ENCODE measurements at places on chromosomes 5 and 9.

- no peak for DNase-seq
Measured at GRCh38 chr9:1495282-1496030, 445.3 kb downstream of the DMRT2 start.

- no peak for DNase-seq
Measured at GRCh38 chr5:28065656-28066055, 1027.3 kb upstream of the CDH9 start.

DNA sequence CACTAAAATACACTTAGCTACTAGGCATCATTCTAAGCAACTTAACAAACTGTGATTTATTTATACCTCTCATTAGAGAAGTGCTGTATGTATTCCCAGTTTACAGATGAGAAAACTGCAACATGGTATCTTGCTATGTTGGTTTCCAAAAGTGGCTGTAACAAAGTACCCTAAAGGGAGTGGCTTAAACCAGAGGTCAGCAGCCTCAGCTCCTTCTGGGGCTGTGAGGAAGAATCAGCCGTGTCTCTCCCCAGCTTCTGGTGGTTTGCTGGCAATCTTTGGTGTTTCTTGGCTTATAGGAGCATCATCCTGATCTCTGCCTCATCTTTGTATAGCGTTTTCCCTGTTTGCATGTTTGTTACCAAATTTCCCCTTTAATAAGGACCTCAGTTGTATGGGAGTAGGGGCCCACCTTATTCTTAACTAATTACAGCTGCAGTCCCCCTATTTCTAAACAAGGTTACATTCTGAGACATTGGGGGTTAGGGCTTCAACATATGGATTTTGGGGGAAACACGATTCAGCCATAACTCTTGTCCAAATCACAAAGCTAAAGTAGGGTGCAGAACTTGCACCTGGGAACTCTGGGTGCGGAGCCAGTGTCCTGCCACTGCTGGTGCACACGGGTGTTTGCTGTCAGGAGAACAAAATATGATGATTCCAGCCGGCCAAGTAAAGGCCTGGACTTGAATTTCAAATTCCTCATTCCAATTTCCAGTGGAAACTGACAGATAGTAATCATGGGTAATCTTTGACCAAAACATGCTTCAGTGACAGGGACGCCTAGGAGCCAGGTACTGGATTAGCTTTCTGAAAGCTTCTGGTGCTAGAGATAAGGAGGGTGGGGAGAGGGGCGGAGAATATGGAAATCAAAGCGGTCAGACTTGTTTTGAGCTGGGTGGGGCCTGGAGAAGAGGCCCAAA, 43.3 kb downstream of the RAI14 start:
- no peak for DNase-seq

DNA sequence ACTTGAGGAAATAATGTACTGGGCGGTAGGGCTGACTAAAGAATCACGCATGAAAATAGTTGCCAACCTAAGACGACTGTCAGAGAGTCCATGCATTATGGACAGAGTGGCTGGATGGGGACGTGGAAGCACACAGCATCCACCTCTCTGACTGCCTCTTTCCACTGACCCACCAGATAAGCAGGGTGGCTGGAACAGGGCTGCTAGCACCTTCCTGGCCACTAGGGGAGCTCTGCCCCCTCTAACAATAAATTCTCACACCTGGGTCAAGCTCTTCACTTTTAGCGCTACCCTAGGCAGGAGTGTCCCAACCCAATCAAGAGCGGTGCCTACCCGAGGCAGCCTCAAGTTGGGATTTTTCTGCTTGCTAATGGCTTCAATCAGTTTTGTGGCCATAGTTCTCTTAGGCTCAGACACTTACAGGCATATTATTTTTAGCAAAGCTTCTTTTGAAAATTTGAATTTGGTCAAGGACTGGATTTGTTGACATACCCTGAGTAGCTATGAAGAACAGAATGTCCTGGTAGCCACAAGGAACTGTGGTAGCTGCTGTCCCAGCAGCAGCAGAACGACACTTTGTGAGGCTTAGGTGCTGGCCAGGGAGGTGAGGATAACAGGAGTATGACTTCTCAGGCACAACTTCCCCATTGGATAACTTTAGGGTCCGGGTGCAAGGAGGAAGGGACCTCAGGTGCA, 6.9 kb upstream of the TPM2 start:
- DNase-seq, result peak; percentile 48
